Stimulated activated naive CD8-positive, alpha-beta T cell treated with anti-CD3 and anti-CD28 coated beads, Interleukin-15, Interleukin-2, amounts not matched to agents 100 U/mL and 50 U/mL, for 24 hours (primary cell): ENCODE measurements at places on chromosomes 7 and 10.

DNA sequence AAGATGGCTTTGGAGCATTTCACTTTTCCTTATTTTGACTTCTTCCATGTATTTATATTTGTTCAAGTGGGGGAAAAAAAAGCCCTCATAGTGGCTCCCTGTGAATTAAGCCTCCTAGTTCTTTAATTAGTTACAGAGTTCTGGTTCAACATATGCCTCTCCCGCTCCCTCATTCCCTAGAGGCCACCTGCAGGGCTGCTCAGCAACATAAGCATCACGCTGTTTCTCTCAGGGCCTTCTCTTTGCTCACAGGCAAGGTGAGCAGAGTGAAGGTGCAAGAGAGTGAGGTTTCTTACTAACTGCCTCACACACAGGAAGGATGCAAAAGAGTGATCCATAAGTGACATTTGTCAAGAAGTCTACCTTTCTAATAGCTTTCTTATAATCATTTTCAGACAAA, 196.7 kb downstream of the SEMA3E start:
- no peak for DNase-seq

GRCh38 chr10:33950206-33950605, 615.7 kb upstream of the NRP1 start:
- no peak for DNase-seq

DNA sequence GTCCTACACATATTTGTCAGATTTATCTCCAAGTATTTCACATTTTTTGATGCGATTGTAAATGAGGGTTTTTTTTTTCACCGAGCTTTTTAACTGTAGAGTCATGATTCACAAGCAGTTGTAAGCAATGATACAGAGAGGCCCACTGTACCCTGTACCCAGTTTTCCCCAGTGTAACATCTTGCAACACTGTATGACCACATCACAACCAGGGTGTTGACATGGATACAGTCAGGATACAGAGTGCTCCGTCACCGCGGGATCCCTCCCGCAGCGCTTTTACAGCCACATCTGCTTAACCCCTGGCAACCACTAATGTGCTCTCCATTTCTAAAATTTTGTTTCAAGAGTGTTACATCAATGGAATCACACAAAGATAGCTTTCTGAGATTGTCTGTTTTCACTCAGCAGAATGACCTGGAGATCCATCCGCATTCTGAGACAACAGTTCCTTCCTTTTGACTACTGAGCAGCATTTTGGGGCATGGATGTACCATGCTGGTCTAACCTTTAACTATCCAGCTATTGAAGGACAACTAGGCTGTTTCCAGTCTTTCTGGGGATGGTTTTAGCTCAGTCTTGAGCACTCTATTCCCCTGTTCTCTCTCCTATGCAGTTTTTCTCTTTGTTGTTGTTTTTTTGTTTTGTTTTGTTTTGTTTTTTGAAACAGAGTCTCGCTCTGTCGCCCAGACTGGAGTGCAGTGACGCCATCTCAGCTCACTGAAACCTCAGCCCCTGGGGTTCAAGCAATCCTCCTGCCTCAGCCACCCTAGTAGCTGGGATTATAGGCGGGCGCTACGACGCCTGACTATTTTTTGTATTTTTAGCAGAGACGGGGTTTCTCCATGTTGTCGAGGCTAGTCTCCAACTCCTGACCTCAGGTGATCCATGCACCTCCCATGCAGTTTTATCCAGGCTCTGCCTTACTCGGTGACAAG, 25.9 kb downstream of the GPRIN2 start:
- peak; percentile 0 for DNase-seq

- no peak for DNase-seq
Observed at GRCh38 chr7:151515276-151515565, 4.5 kb downstream of the RHEB start.

GRCh38 chr7:101861218-101861775, 43.9 kb downstream of the CUX1 start:
- DNase-seq: no peak
